ENCODE measurements at places on chromosomes 7 and 10. TPM values are rescaled to one million over a fixed set of nuclear protein-coding genes. Genes with fewer than 3 reads are reported as not detected.

The HOXA5 gene
- total RNA-seq = under 0.01 TPM

The MRPS16 gene
- total RNA-seq = 105 TPM

The IGF2BP3 gene
- total RNA-seq = 180 TPM

The SEMA3E gene
- 1.7 TPM for total RNA-seq

The NYAP1 gene
- 0.72 TPM for total RNA-seq

The CFAP43 gene
- not detected for total RNA-seq

The COX19 gene
- total RNA-seq = 11.2 TPM

The PHKG1 gene
- total RNA-seq = 0.86 TPM

The FAM180A gene
- total RNA-seq = 0.22 TPM

The GRM3 gene
- not detected for total RNA-seq

The SPDYE5 gene
- not detected for total RNA-seq

The PSD gene
- 2.3 TPM for total RNA-seq

The HPS1 gene
- 40.4 TPM for total RNA-seq

The PBLD gene
- total RNA-seq = 4.9 TPM

The NPY gene
- total RNA-seq = not detected
